Right lobe of liver (tissue), 6 donors: ENCODE measurements at places on chromosomes 4 and X. TPM values are rescaled to one million over a fixed set of nuclear protein-coding genes. Genes with fewer than 3 reads are reported as not detected.

GRCh38 chr4:22824091-22824490, 131.4 kb downstream of the GBA3 start:
- no peak overlapping the region for H3K4me3 ChIP-seq
- H3K27me3 ChIP-seq, result no peaks in the 10 kb centered on the region
- no peaks in the 10 kb centered on the region for H3K36me3 ChIP-seq
- no peak overlapping the region for H3K27ac ChIP-seq
- DNase-seq, result no peak

- no peak overlapping the region for H3K4me3 ChIP-seq
- H3K4me1 ChIP-seq, result no peaks in the 10 kb centered on the region
- no peaks in the 10 kb centered on the region for H3K27me3 ChIP-seq
- no peaks in the 10 kb centered on the region for H3K36me3 ChIP-seq
- H3K27ac ChIP-seq, result no peak overlapping the region
These were observed 35.8 kb downstream of the ARHGEF38 start for GRCh38 chr4:105588252-105588651.

DNA sequence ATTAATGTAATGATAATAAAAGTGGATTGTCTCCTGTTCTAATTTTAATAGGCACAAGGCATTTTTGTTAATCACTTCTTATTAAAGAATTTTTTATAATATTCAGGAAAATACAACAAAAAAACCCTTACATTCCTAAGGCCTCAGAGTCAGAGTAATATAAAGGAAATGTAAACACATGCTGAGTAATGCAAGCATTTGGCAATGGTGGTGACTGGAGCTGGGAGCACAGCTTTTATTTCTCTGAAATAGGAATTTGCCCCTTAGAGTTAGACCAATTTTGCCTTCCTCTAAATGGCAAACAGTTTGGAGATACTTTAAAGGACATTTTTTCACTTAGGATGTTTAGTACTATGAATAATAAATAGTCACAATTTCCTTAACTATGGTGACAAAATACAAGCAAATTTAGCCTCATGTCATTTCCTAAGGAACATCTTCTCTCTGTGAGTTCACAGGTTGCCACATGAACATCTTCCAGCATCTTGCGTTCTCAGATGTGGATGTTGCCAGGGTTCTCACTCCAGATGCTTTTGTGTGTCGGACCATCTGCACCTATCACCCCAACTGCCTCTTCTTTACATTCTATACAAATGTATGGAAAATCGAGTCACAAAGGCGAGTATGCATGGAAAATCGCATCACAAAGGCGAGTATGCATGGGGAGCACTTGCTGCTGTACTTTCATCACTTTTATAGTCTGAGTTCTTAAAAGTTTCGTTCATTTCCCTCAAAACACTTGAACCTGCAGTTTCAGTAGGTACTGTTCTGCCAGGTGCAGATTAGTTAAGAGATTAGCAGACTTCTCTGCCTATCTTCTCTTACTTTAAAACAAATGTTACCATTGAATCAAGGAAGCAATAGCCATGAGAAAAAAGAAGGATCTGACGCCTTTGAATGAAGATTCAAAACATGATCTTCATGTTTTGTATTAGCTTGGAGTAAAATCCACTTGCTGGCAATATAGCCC, 15.9 kb upstream of the F11 start:
- no peak overlapping the region for H3K27ac ChIP-seq
- H3K4me3 ChIP-seq, result no peak overlapping the region
- peaks cover 21% of the 10 kb centered on the region for H3K36me3 ChIP-seq
- no peaks in the 10 kb centered on the region for H3K4me1 ChIP-seq
- DNase-seq, result no peak

MAGEA11 gene
- total RNA-seq, result not detected

GRCh38 chr4:85807247-85807950, 332.4 kb downstream of the ARHGAP24 start:
- H3K36me3 ChIP-seq, result no peaks in the 10 kb centered on the region
- no peak overlapping the region for H3K4me3 ChIP-seq
- no peak for DNase-seq
- H3K27ac ChIP-seq, result no peak overlapping the region
- H3K27me3 ChIP-seq, result no peaks in the 10 kb centered on the region
- no peaks in the 10 kb centered on the region for H3K4me1 ChIP-seq

ANOS1 gene
- total RNA-seq, result 0.37 TPM

DNA sequence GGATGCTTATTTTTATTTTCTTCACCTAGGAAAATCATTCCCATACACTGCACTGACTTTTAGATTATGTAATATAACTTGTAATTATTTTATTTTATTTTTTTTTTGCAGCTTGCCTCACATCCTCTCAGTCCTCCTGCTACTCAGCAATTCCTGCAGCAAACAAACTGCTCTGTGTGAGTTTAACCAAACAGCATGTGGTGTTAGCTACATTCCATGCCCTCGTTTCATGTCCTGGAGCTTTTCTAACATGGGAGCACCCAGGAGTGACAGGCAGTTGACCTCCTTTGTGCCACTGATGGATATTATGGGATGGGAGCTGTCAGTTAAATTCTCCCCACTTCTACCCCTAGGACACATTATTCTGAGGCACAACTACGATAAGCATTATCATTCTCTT, 24.8 kb downstream of the CXCL1 start:
- H3K4me3 ChIP-seq, result no peak overlapping the region
- no peaks in the 10 kb centered on the region for H3K36me3 ChIP-seq
- DNase-seq, result no peak
- H3K27me3 ChIP-seq, result no peaks in the 10 kb centered on the region
- no peaks in the 10 kb centered on the region for H3K4me1 ChIP-seq
- H3K27ac ChIP-seq, result no peak overlapping the region

NKX6-1 gene
- total RNA-seq, result not detected

DNA sequence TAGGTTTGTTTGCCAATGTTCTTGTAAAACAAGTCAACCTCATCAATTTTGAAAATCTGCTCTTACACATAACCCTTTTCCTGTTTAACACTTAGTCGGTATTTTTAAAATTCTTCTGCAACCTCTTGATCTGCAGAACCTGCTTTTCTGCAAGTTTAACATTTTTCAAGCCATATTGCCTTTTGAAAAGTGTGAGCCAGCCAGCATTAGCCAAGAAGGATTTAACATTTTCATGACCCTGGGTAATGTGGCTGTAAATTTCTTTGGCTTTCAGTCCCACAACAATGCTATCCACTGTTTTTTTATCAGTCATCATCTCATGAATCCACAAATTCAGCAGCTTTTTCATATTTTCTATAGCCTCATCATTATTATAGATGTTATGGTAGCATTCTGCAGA, 956.5 kb downstream of the FAT4 start:
- no peaks in the 10 kb centered on the region for H3K27me3 ChIP-seq
- H3K4me3 ChIP-seq, result no peak overlapping the region
- H3K36me3 ChIP-seq, result no peaks in the 10 kb centered on the region
- H3K4me1 ChIP-seq, result no peaks in the 10 kb centered on the region

DNA sequence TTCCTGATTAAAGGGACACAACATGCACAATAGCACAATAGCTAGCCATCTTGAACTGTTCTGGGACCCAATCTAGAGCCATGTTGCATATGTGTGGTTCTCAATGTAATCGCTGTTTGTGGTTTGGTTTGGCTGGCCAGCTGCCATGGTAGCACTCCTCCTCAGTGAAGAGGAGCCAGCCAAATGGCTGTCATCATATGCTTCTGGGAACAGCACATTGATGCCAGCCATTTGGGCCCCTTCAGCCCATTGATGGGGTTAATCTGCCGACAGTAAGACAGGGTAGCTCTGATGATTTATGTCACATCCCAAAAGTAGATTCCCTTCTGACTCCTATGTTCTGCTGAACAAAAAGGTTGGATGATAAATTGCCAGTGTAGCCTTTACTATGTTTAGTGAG, 48.5 kb downstream of the AWAT2 start:
- no peaks in the 10 kb centered on the region for H3K27me3 ChIP-seq
- no peak overlapping the region for H3K27ac ChIP-seq
- H3K36me3 ChIP-seq, result no peaks in the 10 kb centered on the region
- H3K4me3 ChIP-seq, result no peak overlapping the region
- DNase-seq, result no peak
